ENCODE measurements at places on chromosomes 2 and 18.

GRCh38 chr2:171923206-171923605 is 945 bp downstream of the HAT1 start:
- no peak for DNase-seq

DNA sequence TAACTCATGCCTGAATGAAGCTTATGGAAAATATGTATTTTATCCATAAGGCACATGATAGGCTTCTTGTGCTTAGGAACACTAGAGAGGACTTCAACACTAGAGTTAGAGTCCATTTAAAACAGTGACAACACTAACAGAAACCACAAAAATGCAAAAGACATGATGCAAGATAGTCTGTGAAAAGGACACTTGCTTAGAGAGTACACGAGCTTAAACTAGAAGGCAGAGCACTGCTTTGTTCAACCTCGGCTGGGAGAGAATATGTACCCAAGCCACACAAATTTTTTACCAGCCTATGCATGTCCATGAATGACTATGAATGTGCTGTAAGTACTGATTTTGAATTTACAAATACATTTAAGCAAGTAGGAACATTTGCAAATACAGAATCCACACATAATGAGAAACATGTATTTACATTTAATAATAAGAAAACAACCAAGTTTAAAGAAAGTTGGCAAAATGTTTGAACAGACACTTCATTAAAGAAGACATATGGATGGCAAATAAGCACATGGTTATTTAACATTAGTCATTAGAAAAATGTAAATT is 130.6 kb downstream of the SPOPL start:
- no peak for DNase-seq

- DNase-seq, result no peak
Observed at GRCh38 chr2:151153601-151154000, 108.1 kb downstream of the RBM43 start.

DNA sequence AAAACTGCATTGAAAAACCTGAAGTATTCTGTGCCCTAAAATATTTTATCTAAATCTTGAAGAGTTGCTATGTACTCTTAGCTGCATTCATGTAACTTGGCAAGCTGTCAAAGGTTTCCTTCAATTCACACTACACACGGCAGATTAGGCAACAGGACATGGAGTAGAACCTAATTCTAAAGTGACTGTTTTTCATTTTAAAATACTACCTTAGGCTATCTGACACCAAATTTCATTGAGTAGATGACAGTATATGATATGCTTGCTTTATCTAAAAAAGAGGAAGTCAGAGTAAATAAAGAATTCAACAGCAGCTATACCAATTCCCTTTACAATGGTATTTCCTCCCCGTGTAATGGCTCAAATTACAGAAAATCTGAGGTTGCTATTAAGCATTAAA is 45.4 kb downstream of the EXOC6B start:
- DNase-seq, result no peak

- no peak for DNase-seq
Observed at GRCh38 chr18:55337908-55338521, 250.0 kb downstream of the TCF4 start.

DNA sequence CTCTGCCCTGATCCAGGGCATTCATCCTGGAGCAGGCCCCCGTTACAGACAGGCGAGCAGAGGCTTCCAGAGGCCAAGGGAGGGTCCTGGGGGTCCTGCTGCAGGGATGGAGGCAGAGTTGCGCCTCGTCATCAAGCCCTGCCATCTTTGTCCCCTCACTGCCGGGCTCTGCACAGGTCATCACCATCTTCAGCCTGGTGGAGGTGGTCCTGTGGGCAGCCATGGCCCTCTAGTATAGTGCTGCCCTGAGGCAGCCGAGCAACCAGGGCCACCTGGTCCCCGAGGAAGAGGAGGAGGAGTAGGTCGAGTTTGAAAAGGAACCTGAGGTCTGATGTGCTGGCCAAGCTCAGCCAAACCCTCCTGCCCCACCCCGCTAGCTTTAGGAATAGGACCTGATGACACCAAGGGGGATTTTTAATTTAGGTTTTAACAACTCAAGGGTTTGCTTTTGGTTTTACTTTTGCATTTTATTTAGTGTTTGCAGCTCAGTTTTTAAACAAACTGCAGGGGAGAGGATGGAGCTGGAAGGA is 8.8 kb upstream of the ALPI start:
- no peak for DNase-seq

DNA sequence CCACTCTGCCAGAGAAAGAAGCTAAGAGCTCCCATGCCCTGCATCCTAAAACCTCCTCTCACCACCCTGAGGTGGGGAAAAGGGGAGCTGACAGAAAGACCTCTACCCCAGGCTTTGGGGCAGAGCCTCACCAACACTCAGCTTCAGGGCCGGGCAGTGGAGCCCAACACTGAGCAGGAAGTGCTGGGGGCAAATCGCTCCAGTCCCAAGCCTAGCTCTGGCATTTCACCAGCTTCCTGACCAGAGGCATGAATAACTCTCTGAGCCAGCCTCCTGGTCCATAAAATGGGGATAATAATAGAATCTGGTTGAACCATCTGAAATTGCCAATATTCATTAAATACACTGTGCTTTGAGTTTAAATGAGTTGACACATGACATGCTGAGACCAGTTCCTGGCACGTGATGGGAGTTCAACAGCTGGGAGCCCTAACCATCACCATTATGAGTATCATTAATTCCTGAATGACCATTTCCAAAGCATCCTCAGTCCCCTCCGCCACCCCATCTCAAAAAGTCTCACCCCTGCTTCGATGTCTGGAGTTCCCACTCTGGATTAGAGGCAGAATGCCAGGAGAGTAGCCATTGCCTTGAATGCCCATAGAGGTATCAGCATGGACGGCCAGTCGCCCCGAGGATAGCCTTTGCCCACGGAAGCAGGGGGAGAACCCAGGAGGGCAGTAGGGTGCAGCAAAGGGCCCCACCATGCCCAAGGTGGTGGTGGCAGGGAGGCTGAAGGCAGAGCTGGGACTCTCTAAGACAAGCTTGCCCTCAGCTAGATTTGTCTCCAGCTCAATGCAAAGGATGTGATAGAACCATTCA is 153.4 kb downstream of the TNS1 start:
- DNase-seq, result no peak

GRCh38 chr2:121634354-121635307 is 14.6 kb downstream of the CLASP1 start:
- no peak for DNase-seq

GRCh38 chr18:12014086-12014485 is 32.8 kb downstream of the IMPA2 start:
- no peak for DNase-seq

- no peak for DNase-seq
Observed at GRCh38 chr2:226794751-226795171, 4.9 kb downstream of the IRS1 start.

- DNase-seq, result no peak
Observed at GRCh38 chr2:235106874-235107639, 155.2 kb downstream of the SH3BP4 start.

DNA sequence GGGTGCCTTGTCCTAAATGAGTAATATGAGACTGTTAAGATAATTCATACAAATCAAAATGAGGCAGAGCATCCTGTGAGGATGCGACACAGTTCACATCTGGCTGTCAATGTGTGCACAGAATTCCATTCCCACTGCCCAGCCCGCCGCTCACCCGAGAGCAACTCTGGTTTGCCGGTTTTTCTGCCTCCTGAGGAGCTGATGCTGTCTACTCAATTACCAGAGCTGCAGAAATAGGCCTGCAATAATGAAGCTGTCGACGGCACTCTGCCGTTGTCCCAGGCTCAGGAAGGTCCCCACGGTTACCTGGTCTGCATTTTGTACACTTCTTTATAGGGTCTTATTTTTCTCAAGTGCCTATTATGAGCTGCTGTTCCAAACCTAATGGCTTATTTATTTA is 55.7 kb upstream of the LYPD1 start:
- no peak for DNase-seq

- DNase-seq, result no peak
Observed at GRCh38 chr2:9654452-9655100, 23.8 kb upstream of the YWHAQ start.

DNA sequence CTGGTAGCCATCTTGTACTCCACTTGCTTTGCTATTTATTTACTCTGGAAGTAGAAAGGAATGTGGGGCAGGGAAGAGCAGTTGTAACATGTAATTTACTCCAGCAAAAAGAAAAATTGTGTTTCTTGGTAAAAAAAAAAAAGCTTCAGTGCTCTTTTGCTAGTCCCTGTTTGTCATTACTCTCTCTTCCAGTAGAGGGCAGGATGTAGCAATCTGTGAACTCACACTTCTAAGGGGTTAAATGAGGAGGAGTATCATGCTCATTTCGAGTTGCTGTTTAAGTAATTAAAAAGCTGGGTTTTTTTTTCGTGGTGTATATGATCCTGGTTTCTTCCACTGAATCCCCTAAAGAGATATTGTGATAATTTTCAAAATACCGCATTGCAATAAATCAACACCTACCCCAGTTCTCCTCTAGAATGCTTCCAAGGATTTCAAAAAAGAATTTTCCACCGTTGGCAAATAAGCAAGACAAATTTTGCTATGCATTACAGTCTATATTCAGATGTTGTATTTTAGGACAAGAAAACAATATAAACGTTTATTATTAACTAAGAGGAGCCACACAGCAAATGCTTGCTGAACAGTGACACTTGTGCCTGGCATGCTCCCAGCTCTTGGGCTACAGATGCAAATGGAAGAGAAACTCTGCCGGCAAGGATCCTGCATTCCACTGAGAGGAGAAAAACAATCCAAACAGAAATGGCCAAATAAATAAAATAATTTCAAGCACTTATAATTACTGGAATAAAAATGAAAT is 261.6 kb downstream of the ASXL3 start:
- DNase-seq, result peak; percentile 56

DNA sequence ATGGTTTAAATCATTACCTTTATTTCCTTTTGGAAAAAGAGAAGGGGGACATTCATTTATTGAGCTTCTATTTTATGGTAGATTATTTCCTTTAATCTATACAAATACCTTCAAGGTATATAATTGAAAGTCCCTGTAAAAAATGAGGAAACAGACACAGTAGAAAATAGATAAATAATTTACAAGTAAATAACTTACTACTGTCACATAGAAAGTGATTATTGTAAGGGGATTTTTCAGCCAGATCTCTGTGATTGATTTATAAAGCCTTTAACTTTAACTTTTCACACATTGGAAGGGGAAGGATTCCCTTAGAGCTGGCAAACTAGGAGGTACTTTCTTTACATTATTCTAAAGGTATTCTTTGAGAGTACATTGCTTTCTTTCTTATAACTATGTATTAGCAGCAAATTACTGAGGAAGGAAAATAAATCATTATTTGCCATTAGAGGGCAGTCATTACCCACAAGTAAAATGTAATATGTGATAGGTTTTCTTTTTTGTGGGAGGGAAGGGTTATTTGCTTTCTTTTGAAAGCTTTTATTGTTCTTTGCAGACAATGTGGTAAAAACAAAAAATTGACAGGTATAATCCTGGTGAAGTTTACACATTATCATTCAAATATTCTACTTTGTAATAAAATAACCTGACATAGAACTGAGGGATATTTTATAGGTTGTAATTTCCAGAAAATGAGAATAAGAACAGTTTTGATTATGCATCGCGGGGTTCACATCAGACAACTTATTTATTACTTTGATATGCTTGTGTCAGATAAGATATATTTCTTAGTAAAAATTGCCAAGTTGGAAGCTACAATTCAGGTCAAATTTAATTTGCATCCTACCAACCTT is 24.8 kb upstream of the RPE start:
- no peak for DNase-seq

DNA sequence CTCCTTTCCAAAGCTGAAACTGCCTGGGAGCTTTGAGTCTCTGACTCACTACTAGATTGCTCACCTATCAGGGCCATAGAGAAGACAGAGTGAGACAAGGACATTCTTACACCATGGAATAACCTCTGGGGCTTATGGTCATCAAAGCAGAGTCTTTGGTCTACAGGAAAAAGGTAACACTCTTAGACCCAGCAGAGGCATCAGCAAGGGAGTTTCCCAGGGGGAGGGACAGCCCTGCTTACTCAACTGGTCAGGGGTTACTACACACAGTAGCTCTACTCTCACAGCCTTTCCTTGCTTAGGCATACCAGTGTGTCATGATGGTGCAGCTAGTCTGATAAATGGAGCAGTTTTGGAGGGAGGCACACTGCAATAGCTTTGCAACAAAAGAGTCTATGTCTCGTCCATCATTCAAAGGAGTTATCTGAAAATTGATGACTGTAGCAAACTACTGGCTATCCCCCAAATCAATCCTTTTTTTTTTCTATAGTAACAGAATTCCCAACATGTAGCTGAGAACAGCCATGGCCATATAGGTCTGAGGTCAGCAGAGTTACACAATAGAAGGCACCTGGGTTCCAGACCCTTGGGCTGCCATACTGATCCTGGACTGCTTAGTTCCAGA is 22.4 kb upstream of the CD28 start:
- DNase-seq, result no peak

DNA sequence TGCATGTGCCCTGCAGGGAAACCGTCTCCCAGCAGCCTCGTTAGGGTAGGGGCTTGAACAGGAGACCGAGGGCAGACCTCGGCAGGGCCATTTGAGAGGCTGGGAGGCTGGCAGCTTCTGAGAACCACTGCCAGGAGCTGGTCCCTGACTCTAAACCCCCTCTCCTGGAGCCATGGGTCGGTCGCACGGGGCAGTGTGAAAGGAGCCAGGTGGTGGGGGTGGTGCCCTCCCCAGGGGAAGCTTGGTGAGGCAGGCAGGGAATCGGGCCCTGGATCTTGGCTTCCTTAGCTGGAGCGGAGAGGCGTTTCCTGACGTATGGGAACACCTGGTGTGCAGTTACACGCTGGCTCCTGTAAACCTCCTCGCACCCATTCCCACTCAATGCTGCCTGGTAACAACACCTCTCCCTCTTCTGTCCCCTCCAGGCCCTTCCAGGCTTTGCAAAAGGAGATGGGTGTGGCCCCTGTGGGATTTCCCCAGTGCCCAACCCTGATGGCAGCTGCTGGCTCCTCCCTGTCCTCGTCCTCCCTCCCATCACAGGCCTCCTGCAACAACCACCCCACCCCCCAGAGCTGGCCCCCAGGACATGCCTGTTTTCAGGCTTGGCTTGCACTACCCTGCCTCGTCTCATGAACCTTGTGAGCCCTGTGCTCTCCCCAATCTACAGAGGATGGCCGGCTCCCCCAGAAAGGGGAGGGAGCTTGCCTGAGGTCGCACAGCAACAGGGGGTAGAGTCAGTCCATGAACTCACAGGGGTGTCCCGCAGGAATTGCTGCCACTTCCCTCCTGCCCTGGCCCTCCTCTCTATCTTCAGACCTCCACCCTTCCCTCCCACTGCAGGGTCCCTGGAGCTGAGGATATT is 24.4 kb downstream of the ADRA2B start:
- DNase-seq, result no peak

GRCh38 chr2:34419856-34420255 is 820.8 kb upstream of the FAM98A start:
- DNase-seq, result no peak

DNA sequence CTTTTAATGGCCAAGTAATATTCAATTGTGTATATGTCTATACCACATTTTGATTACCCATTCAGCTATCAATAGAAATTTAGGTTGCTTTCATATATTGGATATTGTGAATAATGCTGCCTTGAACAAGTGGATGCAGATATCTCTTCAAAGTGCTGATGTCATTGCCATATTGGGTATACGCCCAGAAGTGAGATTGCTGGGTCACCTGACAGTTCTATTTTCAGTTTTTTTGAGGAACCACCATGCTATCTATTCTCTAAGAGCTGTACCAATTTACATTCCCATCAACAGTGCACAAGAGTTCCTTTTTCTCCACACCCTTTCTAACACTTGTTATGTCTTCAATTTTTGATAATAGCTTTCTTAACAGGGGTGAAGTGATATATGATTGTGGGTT is 306.9 kb downstream of the ZNF516 start:
- DNase-seq, result no peak

GRCh38 chr2:239666855-239667376 is 266.1 kb upstream of the HDAC4 start:
- DNase-seq, result no peak
